ENCODE measurements at places on chromosomes 16 and 17. TPM values are rescaled to one million over a fixed set of nuclear protein-coding genes. Genes with fewer than 3 reads are reported as not detected.

Gene PRAC1
- not detected for total RNA-seq

Gene MAP2K6
- total RNA-seq = 48.4 TPM

Gene PRSS36
- 1.1 TPM for total RNA-seq

Gene BAIAP3
- total RNA-seq = 3.4 TPM

Gene PPL
- total RNA-seq = 0.26 TPM

Gene RCVRN
- total RNA-seq = 0.35 TPM

Gene CHRNE
- total RNA-seq = 0.21 TPM

DNA sequence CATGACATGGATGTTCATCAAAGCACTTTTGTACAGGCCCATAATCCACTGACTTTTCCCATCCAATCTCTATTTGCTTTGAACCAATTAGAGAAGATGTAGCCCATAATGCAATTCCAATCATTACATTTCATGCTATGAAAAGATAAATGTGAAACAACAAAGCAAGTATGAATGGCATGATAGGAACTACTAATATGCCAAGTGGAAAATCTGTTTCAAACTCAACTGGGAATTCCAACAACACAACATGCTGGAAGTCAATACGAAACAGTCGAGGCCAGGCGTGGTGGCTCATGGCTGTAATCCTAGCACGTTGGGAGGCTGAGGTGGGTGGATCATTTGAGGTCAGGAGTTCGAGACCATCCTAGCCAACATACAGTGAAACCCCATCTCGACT lies 39.6 kb upstream of the TMEM97 start:
- no peak for DNase-seq

DNA sequence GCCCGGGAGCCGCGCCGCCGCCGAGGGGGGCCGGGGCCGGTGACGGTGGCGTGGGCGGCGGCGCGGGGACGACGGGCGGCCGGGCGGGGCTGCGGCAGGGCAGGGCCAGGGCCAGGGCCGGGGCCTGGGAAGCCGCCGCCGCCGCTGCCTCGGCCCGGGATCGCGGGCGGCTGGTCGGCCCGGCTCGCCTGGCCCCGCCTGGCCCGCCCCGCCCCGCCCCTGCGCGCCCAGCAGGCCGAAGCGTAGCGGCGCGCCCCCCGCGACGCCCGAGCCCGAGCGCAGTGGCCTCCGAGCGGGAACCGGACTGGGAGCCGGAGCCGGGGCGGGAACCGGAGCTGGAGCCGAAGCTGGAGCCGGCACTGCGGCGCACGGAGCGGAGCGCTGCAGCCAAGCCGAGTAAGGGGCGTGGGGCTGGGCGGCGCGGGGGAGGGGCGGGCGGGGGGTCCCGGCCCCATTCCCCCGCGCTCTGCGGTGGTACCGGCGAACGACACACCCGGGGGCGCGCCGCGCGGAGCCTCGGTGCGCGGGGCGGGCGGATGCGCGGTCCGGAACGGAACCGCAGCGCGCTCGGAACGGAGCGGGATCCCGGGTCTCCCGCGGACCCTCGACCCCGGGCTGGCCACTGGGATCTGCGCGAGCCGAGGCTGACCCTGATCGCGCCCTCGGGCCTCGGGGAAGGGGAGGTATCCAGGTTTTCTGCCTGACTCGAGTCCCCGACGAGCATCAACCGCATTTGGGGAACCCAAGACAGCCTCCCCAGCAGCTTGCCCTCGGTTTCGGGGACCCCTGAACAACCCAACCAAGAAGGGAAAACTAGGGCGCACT lies at the start of gene BEAN1:
Gene BEAN1 (plus strand): TSS at position 260 of the 825 bp plus-strand sequence. CDS start 10,382 bp downstream, outside the sequence.
- DNase-seq = peak; percentile 29

GRCh38 chr17:19736071-19736470 lies 12.0 kb downstream of the ALDH3A1 start:
- no peak for DNase-seq

DNA sequence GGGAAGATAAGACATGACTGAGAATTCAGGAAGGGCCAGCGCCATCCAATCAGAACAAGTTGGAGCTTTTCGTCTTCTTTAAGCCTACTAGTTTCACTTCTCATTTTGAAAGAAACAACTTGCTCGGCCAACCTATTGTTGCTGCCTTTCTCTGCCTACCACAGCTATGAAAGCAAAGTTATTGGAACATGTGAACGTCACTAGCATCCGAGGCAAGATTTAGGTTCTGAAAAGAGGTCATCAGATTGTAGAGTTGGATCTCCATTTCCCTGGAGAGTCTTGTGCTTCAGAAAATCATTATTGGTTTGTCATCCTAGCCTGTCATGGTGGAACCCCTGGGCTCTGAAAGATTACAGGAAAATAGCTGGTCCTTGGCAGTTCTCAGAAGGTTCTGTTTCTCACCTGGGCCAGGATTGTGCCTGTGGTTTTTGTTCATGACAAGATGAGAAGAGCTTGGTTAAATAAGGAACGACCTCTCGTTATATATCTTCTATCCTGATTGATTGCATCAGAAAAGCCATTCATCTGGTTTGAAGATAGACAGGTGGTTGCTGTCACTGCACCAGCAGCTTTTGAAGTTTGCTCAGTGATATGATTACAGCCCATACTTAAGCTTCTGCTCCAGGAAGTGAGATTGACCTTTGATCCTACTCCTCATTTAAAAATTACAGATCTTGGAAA lies 25.3 kb downstream of the CDH13 start:
- DNase-seq = no peak

DNA sequence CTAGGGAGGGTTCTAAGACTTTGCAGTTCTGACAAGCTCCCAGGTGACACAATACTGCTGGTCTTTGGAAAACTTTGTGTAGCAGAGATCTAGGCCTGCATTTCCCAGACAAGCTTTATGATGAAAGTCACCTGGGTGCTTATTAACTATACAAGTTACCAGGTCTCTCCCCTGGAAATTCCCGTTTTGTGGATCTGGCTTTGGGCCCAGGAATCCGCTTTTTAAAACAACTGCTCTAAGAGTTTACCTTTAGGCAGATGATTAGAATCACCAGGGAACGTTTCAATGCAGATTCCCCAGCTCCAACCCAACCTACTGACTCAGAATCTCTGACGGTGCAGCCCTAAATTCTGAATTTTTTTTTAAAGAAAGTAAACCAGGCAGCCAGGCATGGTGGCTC lies 36.3 kb downstream of the MYH3 start:
- no peak for DNase-seq

DNA sequence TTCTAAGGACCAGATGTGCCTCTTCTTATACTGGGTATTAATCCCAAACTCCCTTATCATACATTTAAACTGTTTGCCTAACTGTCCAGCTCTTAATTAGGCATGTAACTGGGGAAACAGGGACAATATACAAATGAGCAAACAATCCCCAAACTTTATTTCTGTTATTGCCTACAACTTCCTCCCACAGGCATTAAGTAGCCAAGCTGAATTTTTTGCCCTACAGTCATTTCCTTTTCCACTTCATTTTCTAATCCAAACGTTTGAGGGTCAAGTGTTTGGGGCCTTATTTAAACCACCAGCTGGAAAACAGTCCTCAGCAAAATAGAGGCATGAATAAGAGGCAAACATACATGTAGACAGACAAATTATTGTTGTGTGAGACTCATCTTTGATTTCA lies 77.4 kb upstream of the CCL2 start:
- no peak for DNase-seq

DNA sequence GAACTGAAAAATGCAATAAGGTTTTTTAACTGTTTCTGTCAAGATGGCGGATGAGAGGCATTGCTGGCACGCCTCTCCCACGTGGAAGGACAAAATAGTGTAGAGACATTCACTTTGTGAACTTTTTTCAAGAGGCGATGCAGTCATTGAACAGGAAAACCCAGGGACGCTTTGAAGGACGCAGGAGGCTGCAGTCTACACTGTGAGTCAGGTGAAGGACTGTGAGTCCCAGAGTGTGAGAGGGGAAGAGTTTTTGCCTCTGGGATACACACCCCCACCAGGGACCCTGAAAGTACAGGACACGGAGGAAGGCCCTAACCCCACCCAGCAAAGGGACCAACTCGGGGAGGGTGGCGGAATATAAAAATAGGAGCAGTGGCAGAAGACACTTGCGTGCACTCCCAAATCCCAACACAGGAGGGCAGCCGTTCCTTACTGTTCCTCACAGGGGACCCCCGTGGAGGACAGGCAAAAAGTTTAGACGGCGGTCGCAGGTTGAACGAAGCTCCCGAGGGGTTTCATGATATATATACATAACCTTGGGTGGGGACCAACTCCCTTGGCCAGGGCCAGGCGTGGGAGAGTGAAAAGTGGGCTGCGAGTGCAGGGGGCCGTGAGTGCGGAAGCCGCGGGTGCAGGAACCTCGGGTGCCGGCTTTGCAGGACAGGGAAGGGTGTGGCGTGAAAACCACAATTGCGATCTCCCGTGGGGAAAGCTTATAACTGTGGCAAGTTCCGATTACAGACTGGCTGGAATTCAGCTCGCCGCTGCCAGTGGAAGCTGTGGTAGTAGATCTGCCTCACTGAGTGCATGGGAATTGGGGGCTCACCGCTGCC lies 82.0 kb upstream of the ALOX12 start:
- DNase-seq = peak; percentile 92

DNA sequence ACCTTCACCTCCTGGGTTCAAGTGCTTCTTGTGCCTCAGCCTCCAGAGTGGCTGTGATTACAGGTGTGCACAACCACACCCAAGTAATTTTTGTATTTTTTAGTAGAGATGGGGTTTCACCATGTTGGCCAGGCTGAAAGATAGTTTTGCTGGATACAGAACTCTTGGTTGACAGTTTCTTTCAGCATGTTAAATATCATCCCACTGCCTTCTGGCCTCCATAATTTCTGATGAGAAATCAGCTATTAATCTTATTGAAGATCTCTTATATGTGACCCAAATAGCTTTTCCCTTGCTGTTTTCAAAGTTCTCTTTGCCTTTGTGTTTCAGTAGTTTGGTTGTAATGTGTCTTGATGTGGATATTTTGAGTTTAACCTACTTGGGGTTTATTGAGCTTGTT lies 50.3 kb upstream of the BRD7 start:
- DNase-seq = no peak

DNA sequence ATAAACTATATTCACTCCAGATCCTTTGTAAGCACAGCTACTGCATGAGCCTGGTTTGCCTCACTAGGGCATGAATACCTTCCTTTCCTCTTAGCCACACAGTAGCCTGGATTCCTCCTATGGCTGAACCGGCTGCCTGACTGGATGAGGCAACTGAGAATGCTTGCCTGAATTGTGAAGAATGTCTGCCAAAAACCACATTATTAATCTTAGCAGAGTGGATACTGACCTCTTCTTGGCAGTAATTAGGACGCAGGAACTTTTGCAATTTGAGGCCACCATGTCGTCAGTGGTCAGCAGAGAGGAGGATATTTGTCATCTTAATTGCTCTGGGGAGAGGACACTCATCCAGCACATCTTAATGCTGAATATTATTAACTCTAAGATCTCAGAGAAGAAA lies 651.8 kb upstream of the GOT2 start:
- DNase-seq = no peak

DNA sequence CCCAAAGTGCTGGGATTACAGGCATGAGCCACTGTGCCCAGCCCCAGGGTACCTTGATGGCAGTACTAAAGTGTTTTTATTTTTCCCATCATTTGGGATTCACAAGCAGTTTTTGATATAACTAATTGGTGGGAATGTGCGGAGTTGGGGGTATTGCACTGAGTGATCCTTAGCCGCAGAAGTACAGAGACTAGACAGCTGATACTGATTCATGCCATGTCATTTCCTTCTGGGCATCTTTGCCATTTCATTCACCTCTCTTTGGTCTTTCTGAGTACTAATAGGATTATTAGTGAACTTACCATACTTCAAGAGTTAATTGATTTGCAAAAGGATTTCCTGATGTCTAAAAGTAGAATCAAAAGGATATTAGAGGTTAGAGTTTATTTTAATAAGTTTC lies 9.7 kb downstream of the NMT1 start:
- no peak for DNase-seq

- no peak for DNase-seq
Observed at GRCh38 chr16:12159028-12159427, 182.5 kb downstream of the SNX29 start.

DNA sequence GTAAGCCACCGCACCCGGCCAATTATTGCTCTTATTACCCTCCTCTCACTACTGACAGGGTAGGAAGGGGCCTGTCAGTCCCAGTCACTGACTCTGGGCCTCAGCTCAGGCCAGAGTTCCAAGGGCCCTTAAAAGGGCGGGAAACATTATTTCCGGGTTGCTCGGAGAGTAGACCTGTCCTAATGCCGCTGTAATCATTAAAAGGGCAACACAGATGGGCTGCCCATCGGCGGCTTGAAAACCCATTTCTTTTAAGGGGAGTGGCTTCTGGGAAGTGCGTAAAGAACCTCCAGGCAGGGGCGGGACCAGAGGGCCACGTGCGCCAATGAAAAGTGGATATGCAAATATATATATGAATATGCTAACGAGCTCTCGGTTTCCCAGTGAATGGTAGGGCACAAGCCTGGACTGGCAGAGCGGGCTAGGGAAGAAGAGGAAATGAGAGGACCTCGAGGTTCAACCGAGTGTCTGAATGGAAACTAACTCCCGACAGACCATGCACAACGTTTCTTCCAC lies 26.6 kb downstream of the PIPOX start:
- DNase-seq = no peak

DNA sequence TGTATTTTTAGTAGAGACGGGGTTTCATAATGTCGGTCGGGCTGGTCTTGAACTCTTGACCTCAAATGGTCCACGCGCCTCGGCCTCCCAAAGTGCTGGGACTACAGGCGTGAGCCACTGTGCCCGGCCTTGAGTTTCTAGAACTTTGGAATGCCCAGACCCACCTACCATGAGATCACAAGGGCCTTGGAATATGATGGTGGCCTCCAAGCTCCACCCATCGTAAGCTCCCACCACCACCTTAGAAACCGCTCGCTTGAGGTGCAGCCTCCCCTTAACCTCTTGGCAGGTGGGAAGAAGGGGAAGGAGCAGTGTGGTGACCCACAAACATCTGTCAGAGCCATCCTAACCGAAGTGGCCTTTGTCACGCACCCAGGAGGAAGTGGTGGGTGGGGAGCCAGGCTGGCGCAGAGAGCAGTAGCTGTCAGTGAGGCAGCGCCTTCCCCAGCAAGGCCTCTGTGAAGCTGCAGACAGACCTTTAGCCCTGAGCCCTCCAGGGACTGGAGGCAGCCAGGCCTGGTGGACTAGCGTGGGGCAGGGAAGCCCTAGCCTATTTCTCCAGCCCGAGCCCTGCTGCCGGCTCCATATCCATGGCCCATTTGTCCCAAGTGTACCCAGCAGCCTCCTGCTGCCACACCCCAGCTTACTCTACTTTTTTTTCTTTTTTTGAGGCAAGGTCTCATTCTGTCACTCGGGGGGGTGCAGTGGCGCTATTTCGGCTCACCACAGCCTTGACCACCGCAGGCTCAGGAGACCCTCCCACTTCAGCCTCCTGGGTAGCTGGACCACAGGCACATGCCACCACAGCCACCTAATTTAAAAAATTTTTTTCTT lies 13.1 kb upstream of the SEPHS2 start:
- no peak for DNase-seq

DNA sequence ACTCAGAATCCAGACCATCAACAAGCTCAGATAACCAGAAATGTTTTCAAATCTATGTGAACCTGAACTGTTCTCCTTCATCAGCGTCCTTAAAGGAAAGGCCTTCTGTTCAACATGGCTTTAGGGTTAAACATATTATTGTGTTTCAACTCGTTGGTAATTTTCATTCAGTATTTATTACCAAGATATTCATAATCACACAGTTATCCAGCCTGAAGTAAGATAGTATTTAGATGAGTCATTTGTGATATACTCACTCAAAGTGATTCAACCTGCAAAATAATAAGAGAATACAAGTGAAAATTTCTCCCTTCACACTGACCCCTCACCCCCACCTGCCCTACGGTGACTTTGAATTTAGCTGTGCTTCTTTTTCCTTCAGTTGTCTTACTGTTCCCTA lies 3.0 kb downstream of the CYLD start:
- DNase-seq = no peak

GRCh38 chr17:1783271-1783670 lies 21.4 kb downstream of the SERPINF1 start:
- no peak for DNase-seq

Data from neural crest cell (in vitro differentiated cells).